ENCODE measurements at places on chromosomes 3 and 15. TPM values are rescaled to one million over a fixed set of nuclear protein-coding genes. Genes with fewer than 3 reads are reported as not detected.

GRCh38 chr15:60734851-60735250 is 255.9 kb upstream of the ICE2 start:
- H3K27me3 ChIP-seq, result no peaks in the 10 kb centered on the region
- H3K4me1 ChIP-seq, result no peaks in the 10 kb centered on the region
- no peak overlapping the region for H3K4me3 ChIP-seq
- DNase-seq, result no peak
- H3K27ac ChIP-seq, result no peak overlapping the region
- H3K36me3 ChIP-seq, result no peaks in the 10 kb centered on the region

Gene GOLGA6A
- total RNA-seq, result 2.8 TPM

GRCh38 chr3:169710619-169711018 is 47.1 kb upstream of the MECOM start:
- no peak overlapping the region for H3K4me3 ChIP-seq
- no peaks in the 10 kb centered on the region for H3K4me1 ChIP-seq
- H3K27ac ChIP-seq, result no peak overlapping the region
- DNase-seq, result no peak

Gene OIP5
- 5.5 TPM for total RNA-seq

- no peaks in the 10 kb centered on the region for H3K27me3 ChIP-seq
- H3K4me1 ChIP-seq, result no peaks in the 10 kb centered on the region
- peaks cover 44% of the 10 kb centered on the region for H3K36me3 ChIP-seq
- H3K27ac ChIP-seq, result no peak overlapping the region
- DNase-seq, result no peak
- H3K4me3 ChIP-seq, result no peak overlapping the region
Measured at GRCh38 chr3:119408243-119408950, 55.0 kb downstream of the TMEM39A start.

Gene LMAN1L
- not detected for total RNA-seq

- no peak for DNase-seq
- no peak overlapping the region for H3K27ac ChIP-seq
- no peaks in the 10 kb centered on the region for H3K4me1 ChIP-seq
- H3K4me3 ChIP-seq, result no peak overlapping the region
- no peaks in the 10 kb centered on the region for H3K36me3 ChIP-seq
Measured at GRCh38 chr3:116032176-116032575, 408.9 kb downstream of the GAP43 start.

GRCh38 chr3:24736701-24737100 is 242.1 kb upstream of the THRB start:
- DNase-seq, result no peak
- no peaks in the 10 kb centered on the region for H3K4me1 ChIP-seq
- no peak overlapping the region for H3K27ac ChIP-seq

Gene ADAMTS7
- 1.2 TPM for total RNA-seq

Gene COL8A1
- total RNA-seq, result 3.2 TPM

Gene FOXL2
- not detected for total RNA-seq

DNA sequence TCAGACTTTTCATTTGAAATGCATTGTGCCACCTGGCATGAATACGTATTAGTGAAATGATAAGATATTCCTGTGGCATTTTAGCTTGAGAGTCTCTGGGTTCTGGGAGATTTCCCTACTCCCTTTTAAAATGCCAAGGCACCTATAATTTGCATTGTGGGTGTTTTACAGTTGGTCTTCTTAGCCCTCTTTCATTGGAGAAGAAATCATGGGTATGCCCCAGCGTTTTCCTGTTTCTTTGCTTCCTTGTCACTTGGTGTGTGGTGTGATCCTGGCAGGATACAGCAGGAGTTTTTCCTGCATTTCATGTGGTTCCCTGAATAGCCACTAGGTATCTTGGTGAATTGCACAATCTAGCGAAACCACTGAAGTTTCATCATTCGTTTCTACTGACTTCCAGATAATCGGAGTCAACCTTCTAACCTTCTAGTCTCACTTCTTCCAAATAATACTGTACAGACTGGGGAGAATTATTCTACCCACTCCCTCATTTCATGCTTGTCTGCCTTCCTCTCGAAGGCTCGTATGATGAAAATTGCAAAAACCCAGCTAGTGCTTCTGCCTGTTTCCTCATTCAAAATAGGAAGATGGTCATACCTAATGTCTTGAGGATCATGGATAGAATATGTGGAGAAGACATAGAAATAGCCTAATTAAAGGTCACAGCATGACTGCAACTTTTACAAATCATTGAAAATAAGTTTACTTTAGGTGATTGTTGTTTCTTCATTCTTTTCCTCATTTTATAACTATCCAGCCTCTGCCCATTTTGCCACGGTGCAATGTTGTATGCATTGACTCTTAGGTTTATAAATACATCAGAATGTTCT is 2.6 kb downstream of the BHLHE40 start:
- H3K4me1 ChIP-seq, result peaks cover 75% of the 10 kb centered on the region
- DNase-seq, result no peak
- H3K27ac ChIP-seq, result peak overlapping the region; percentile 100
- H3K4me3 ChIP-seq, result peak overlapping the region; percentile 97
- H3K27me3 ChIP-seq, result no peaks in the 10 kb centered on the region

DNA sequence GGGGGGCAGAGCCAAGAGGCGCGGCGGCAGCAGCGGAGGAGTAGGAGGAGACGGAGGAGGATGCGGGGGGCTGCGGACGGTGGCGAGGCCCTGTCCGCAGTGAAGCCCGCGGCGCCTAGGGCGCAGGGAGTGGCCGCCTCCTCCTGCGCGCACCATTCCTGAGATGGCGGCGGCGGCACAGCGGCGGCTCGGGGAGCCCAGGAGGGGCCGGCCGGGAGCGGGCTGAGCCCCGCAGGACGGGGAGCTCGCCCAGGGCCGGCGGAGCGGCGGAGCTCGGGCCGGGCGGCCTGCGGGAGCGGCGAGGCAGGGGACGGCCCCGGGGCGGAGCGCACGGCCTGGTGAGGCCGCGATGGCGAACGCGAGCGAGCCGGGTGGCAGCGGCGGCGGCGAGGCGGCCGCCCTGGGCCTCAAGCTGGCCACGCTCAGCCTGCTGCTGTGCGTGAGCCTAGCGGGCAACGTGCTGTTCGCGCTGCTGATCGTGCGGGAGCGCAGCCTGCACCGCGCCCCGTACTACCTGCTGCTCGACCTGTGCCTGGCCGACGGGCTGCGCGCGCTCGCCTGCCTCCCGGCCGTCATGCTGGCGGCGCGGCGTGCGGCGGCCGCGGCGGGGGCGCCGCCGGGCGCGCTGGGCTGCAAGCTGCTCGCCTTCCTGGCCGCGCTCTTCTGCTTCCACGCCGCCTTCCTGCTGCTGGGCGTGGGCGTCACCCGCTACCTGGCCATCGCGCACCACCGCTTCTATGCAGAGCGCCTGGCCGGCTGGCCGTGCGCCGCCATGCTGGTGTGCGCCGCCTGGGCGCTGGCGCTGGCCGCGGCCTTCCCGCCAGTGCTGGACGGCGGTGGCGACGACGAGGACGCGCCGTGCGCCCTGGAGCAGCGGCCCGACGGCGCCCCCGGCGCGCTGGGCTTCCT is at the start of gene GPR27:
Gene GPR27 (plus strand): TSS at position 155 of the 909 bp plus-strand sequence. CDS start 195 bp downstream, at position 350.
- H3K4me1 ChIP-seq, result peaks cover 12% of the 10 kb centered on the region
- peaks cover 32% of the 10 kb centered on the region for H3K27me3 ChIP-seq
- H3K27ac ChIP-seq, result no peak within 1 kb of the TSS
- peak within 1 kb of the TSS; percentile 59 for H3K4me3 ChIP-seq

DNA sequence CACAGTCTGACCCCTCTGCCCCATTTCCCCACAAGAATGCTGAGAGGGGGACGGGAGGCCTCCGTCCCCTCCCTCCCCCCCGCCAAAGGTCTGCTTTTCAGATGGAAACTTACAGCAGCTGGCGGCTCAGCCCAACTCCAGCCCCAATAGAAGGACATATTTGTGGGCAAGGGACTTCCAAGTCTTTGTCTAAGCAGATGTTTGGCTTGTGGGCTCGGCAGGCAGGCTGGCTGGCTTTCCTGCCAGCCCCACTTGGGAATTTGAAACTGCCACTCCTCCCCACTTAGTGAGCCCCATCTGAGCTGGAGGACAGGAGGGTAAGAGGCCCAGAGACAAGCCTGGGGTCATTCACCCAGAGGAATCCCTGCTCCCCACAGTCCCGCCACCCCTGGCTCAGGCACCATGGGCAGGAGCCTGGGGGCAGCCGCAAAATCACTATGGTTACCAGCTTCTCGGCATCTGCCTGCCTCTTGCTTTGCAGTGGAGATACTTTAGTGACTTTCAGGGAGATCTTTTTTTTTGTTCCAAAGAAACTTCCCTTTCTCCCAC is 53.6 kb downstream of the LMCD1 start:
- peak; percentile 79 for DNase-seq
- H3K27me3 ChIP-seq, result no peaks in the 10 kb centered on the region
- H3K4me1 ChIP-seq, result peaks cover 44% of the 10 kb centered on the region

Gene P2RY1
- total RNA-seq, result 17.8 TPM

Gene DNASE1L3
- 5.8 TPM for total RNA-seq

Gene GOLGA8T
- total RNA-seq, result not detected

Gene CCK
- not detected for total RNA-seq

Gene RTP3
- not detected for total RNA-seq

DNA sequence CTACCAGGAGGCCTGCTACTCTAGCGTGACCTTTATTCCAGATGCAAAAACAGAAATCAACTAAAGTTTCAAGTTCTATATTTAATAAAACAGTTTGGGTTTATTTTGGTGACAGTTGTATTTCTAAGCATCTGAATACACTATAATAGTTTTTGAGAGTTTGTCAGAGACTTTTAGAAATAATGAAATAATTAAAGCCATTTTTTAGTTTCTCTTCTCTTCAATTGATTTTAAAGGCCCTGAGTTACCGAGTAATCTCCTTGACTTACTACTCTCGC is 523.4 kb downstream of the CADM2 start:
- no peaks in the 10 kb centered on the region for H3K36me3 ChIP-seq
- H3K27ac ChIP-seq, result no peak overlapping the region
- DNase-seq, result no peak
- no peaks in the 10 kb centered on the region for H3K4me1 ChIP-seq

Gene RHCG
- total RNA-seq, result 18.6 TPM

DNA sequence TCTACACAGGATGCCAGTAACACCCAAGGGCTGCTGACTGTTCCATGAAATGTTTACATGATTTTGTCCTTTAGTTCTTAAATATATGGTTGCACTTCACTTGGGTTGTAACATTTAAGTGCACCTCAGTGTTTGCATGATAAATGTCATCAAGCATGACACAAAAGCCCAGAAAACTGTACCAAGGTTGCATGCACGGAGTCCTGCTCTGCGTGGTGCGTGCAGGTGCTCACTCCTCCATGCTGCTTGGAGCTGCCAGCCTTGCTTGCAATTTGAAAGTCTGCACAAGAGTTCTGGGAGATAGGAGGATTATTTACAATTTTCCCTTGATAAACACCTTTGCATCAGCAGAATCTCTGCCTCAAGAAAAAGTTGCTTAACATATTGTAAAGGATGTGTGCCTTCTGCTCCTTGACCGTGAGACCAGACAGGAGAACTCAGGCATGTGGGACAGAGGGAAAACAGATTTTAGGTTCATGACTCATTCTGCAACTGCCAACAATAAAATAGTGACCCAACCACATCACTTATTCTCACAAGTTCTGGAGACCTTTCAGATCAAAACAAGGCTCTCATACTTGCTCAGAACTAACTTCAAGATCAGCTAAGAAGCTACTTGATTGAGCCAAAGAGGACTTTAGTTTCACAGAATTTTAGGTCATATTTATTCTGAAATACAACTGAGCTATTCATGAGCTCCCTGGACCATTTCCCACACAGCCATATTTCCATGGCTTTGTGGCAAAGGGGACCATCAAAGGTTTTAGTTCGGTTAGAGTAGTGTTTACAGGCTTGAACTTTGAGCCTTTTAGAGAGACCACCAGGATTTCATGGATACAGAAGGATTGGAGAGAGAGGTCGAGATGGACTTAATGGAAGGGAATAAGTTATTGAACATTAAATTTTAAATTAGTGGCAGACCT is 128.4 kb upstream of the ZBED2 start:
- H3K27me3 ChIP-seq, result no peaks in the 10 kb centered on the region
- no peaks in the 10 kb centered on the region for H3K36me3 ChIP-seq
- H3K4me1 ChIP-seq, result peaks cover 5% of the 10 kb centered on the region
- no peak overlapping the region for H3K27ac ChIP-seq
- DNase-seq, result no peak
- no peak overlapping the region for H3K4me3 ChIP-seq

Gene GOLGA8G
- not detected for total RNA-seq

- peak overlapping the region; percentile 66 for H3K27ac ChIP-seq
- H3K27me3 ChIP-seq, result no peaks in the 10 kb centered on the region
- peaks cover 80% of the 10 kb centered on the region for H3K4me1 ChIP-seq
- no peak for DNase-seq
- H3K4me3 ChIP-seq, result no peak overlapping the region
Measured at GRCh38 chr15:75696311-75696720, 16.3 kb downstream of the CSPG4 start.

Gene ANKRD63
- not detected for total RNA-seq

Gene ACTC1
- total RNA-seq, result 0.56 TPM

DNA sequence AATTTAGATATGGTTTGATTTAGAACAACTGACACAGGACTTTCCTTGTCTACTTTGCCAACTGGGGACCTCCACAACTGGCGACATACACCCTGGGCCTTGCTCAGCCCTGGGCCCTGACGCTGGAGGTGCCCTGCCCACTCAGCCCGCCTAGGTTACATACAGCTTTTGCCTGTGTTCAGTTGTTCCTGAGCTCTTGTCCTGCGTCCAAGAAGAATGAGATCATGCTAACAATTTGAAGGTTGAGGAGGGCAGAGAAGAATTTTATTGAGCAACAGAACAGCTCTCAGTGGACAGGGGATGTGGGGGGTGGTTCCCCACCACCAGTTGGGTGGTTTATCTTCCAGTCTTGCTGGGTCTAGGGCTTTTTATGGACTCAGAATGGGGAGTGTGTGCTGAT is 67.9 kb downstream of the IQCH start:
- H3K4me3 ChIP-seq, result no peak overlapping the region
- H3K27ac ChIP-seq, result no peak overlapping the region
- no peaks in the 10 kb centered on the region for H3K4me1 ChIP-seq
- no peak for DNase-seq
- no peaks in the 10 kb centered on the region for H3K27me3 ChIP-seq

Gene DZIP1L
- 129 TPM for total RNA-seq

Gene CCDC39
- not detected for total RNA-seq

DNA sequence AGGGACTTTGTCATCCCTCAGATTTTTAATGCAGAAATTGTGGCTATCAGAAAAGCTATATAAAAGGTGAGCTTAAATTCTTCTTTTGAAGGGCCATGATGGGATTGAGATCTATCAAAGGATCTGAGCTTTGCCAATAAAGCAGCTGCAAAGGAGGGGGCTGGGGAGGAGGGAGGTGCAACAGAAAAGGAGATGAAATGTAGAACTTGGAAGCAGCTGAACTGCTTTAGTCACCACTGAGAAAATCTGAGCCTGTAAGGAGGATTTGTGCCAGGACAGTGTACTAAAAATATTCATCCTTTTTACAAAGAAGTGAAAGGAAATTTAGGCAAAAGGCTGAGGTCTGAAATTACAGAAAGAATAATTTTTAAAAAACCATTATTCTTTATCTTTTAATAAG is 10.4 kb downstream of the TSPAN3 start:
- no peaks in the 10 kb centered on the region for H3K36me3 ChIP-seq
- peak overlapping the region; percentile 7 for H3K27ac ChIP-seq
- no peak overlapping the region for H3K4me3 ChIP-seq
- no peaks in the 10 kb centered on the region for H3K27me3 ChIP-seq
- peaks cover 42% of the 10 kb centered on the region for H3K4me1 ChIP-seq
- DNase-seq, result no peak
